ENCODE measurements at places on chromosomes 1 and 21.

- no peak for DNase-seq
Observed at GRCh38 chr1:216223486-216223885, 199.8 kb downstream of the USH2A start.

DNA sequence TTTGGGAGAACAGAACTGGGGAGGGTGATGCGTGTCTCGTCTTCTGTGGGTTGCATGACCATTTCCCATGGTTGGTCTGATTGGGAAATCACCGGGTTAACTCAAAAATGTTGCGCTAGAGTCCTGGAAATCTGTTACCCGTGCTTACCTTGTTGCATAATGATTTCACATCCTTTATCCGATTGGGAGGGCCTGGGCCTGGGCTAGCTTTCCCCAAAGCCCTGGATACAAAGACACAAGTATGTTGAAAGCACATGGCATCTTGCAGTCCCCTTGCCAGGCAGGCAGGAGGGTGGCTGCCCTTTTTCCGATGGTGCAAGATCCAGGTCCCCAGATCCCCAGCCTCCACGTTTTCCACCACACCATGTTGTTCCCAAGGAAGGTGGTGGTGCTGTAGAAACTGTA lies 582 bp downstream of the TRPM2 start:
- no peak for DNase-seq

- no peak for DNase-seq
Observed at GRCh38 chr1:9689971-9690381, 38.4 kb downstream of the PIK3CD start.

DNA sequence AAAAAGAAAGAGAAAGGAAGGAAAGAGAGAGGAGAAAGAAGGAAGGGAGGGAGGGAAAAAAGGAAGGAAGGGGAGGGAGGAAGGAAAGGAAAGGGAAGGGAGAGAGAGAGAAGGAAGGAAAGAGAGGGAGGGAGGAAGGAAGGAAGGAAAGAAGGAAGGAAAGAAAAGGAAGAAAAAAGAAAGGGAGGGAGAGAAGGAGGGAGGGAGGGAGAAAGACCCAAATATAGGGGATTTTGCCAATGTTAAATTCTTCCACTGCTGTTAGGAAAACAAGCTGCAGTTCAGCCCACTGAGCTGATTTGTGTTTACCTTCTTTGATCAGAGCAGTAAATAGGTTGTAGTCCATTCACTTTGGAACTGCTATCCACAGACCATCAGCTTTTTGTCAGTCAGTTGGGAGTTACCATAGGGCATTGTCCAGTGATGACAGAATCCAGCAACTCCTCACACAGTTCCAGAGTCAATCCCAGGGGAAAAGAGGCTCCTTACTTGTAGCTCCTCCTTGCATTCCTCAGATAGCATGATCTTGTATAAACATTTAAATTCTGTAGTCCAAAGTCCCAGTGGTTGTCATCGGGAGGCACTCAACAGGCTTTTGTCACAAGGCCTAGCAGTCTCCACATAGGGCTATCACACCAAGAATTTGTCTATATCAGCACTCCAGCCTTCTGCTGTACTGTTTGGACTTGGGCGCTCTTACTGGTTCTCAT lies 13.5 kb upstream of the PPP1R8 start:
- DNase-seq, result no peak

GRCh38 chr1:66300972-66301451 lies 232.9 kb upstream of the SGIP1 start:
- no peak for DNase-seq

DNA sequence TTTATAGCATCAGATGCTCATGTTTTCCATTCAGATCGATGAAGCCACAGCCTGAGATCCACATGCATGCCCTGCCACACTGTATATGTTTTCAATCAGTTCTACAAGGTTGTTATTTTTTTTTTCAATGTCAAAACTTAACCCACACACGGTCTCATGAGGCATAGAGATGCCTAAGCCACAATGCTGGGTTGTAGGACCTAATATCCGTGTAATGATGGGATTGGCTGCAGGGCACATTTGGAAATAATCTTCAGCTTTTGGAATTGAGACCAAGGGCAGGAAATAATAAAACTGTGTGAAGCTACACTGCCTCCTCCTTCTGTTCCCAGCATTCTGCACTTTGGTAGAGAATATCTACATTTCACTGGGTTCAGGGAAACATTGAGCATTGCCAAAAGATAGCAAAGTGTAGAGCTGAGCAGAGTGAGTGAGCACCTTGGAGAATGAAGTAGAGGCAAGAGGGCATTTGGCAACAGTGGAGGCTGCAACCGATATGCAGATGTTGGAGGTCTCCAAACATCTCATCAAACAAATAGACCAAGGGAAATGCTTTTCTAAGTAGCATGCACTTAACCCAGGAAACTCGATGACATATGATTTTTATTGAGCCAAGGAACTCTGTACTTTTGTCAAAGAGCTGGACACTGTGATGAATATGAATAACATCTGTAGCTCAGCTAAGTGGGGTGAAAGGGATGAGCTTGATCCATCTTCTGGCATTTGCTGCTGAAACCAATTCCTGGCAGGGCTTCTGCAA lies 176.7 kb downstream of the LYPLAL1 start:
- DNase-seq, result no peak

DNA sequence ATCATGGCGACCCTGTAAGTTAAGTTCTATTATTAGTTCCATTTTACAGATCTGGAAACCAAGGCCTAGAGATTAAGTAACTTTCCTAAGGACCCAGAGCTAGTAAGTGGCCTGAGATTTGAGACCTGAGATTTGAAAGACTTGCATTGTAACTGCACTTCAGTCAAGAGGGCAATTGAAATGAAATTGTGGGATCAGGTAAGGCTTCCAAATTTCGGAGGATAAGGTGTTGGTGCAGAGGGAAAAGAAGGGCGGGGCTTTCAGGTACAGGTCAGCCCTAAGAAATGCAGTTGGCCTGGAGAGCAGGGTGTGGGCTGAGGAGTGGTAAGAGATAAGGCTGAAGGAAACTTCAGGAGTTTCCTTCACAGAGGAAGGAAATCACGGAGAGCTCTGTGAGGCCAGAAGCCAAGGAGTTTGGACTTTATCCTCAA lies 51.1 kb downstream of the SLC16A1 start:
- DNase-seq, result no peak

- DNase-seq, result peak; percentile 46
Observed at GRCh38 chr1:45359882-45360513, 19.8 kb upstream of the MUTYH start.

DNA sequence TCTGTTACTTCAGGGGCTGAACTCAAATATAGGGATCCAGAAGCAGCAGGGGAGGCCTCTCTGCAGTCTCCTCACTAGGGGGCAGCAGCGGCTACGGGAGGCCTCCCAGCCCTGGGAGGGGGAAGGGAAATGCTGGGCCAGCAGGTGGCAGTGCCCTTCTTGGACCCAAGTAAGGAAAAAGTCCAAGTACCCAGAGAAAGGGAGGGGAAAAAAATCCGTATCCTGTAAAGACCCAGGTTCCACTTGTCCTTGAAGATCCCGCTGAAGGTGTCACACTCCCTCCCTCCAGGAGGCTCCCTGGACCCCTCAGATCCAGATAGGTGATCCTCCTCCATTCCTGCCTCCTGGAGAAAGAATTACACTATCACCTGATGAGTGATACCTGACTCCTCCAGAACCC lies 14.1 kb upstream of the NUAK2 start:
- no peak for DNase-seq

DNA sequence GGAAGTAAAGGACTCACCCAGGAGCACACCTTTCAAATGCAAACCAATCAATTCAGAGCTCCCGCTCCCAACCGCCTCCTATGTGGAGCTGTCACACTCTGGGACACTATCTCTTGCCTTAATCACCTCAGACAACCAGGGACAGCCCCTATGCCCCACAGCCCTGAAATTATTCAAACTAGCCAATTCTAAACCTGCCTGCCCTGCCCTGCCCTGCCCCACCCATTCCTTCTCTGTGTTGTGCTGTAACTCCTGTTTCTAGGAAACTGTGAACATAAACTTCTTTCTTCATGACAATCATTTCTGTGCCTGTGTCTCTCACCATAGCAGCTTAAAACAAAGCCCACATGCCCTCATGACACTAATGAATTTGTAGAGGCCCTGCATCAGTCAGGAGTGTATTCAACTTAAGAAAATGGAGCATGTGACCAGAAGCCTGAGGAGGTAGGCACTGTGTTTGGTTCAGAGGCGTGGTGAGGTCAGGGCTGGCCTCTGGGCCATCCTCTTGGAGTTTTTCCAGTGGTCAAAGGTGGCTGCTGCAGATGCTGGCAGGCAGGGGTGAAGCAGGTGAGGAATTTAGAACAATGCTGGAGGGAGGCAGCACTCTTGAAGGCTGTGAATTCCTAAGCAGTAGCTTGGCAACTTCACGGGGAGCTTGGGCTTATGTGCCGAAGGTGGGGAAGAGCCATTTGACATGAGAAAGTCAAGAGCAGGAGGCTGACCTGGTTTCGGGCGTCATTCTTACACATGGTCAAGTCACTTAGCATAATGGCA lies 74.5 kb downstream of the RHOU start:
- no peak for DNase-seq

- DNase-seq, result no peak
Observed at GRCh38 chr21:27954543-27955165, 987.8 kb upstream of the ADAMTS5 start.

GRCh38 chr1:230504310-230504709 lies 78.2 kb upstream of the PGBD5 start:
- DNase-seq, result no peak

- DNase-seq, result peak; percentile 96
Observed at GRCh38 chr1:184622136-184622823, 132.4 kb downstream of the EDEM3 start.
